NCI-H2171 treated with DMSO at 0.1 percent for 48 hours (cell line): ENCODE measurements at places on chromosomes 13 and 19.

- DNase-seq, result no peak
Measured at GRCh38 chr19:49869009-49869483, 1.7 kb upstream of the PNKP start.

DNA sequence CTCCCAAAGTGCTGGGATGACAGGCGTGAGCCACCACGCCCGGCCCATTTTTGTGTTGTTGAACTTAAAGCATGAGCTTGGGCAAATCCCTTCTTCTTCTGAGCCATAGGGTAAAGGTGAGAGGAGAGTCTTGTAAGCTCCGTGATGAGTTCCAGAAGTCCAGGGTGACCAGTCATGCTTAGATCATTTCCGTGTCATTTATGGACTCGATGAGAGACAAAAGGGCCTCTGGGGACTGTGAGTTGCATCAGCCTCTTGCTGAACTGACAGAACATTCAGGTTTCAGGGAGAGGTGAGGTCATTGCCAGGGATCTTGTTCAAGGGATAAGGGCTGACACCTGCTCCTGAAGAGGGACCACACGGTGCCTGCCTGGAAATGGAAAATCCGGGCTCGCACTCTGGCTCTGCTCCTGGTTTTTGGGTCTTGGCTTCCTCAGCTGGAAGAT is 53.6 kb downstream of the GADD45B start:
- peak; percentile 54 for DNase-seq

DNA sequence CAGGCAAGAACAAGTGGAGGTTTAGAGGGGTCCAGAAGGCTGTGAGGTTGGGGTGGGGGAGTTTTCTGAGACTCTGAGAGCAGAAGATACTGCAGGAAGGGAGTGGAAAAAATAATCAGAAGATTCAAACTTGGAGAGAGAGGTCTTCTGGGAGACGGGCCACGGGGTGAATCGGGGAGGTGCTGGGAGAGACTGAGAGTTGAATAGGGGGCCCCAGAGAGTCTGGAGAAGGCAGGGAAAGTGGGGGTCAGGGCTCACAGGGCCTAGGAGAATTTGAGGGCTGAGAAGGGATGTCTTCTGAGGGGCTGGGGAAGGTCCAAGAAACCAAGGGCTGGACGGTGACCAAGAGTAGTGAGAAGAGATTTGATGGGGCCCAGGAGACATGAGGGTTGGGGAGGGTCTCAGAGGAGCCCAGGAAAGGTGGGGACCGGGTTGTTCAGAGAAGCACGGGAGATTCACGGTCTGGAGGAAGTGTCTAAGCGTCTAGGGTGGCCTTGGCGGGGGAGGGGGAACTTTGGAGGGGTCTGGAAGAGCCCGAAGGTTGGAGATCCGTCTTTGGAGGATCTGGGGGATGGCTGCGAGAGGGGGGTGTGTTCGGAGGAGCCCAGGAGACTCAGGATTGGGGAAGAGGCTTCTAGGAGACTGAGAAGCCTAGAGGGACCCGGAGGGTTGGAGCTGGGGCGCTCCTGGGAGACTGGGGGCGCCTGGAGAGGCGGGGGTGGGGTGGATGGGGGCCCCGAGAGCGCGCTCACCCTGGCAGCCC is 1.5 kb downstream of the KCNC3 start:
- no peak for DNase-seq

DNA sequence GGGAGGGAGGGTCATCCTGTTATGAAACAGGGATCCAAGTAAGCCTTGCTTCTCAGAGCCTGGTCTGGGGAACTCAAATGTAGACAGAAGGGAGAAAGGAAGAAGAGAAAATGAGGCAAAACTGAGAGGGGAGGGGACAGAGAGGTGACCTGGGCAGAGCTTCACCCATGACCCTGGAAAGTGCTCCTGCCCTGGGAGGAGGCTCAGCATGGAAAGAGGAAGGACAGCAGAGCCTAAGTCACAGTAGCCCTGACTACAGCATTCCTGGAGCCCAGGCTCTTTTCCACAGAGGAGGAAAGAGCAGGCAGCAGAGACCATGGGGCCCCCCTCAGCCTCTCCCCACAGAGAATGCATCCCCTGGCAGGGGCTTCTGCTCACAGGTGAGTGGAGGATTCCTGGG is at the start of gene CEACAM3:
Gene CEACAM3 (plus strand): TSS at position 226 of the 400 bp plus-strand sequence. CDS start 91 bp downstream, at position 317.
- DNase-seq, result no peak

- DNase-seq, result no peak
Measured at GRCh38 chr19:41919948-41920712, 8.1 kb downstream of the ERFL start.

DNA sequence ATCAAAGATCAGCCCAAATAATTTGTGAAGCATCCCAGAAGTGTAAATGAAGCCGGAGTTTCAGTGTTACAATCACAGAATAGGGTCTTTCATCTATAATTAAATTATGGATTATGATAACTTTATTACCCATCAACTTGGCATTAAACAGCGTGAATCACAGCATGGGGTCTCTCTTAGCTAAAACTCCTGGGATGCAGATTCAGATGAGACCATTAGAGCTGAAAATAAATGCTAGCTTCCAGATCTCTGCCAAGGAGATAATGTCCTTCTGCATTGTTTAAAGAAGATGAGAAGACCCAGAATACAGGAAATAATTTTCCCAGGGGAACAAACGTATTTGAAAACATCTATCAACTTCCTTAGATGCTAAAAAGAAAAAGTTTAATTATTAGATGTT is 546.0 kb upstream of the PCDH9 start:
- DNase-seq, result no peak
